SK-MEL-5 (cell line): ENCODE measurements at places on chromosomes 4 and X. TPM values are rescaled to one million over a fixed set of nuclear protein-coding genes. Genes with fewer than 3 reads are reported as not detected.

GRCh38 chr4:27360790-27361267 lies 500.2 kb downstream of the STIM2 start:
- no peak for DNase-seq

DNA sequence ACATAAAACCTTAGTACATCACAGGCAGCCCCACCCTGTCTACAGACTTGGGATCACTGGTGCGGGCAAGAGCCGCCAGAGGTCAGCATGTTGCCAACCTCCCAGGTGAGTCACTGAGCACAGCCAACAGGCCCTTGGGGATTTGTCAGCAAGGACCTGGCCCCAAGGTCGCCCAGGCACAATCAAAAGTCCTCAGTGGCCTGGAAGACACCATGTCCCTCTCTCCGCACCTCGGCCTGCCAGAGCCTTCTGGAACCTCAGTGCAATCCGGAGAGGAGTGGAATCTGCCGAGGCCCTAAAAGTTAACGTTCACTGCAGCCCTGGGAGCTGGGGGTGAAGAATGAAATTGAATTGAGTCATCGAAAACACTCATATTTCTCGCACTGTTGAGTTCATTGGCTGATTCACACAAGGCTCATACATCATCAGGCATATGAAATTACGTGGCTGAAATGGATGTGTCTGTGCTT lies 74.3 kb downstream of the WFS1 start:
- DNase-seq = peak; percentile 18

GRCh38 chr4:123783921-123784320 lies 387.3 kb downstream of the SPRY1 start:
- DNase-seq = no peak

- peak; percentile 9 for DNase-seq
These were observed 23.1 kb upstream of the LRAT start for GRCh38 chr4:154720618-154721267.

DNA sequence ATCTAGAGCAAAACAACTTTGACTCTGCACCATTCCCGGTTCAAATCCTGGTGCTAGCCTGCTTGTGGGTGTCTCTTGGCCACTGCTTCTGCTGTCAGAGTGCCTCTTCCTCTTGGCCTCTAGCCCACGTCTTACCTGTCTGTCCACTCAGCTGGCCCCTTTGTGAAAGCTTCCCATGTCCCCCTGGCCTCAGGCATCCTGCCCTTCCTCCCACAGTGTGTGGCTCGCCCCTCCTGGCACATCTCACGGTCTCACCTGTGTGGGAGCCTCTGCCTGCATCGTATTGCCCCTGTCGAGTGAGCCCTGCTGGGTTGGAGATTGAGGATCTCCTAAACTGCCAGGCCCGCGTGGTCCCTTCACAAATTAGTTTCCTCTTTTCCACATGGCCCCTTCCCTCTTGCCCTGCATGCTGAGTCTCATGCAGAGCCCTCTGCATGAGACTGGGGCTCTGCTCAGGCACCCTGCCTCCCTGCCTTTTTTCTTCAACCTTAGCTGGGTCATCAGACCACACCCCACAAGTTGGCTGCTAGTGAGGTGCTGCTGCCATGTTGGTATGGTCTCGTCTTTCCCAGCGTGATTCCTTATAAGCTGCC lies 53.7 kb upstream of the TADA2B start:
- no peak for DNase-seq

DNA sequence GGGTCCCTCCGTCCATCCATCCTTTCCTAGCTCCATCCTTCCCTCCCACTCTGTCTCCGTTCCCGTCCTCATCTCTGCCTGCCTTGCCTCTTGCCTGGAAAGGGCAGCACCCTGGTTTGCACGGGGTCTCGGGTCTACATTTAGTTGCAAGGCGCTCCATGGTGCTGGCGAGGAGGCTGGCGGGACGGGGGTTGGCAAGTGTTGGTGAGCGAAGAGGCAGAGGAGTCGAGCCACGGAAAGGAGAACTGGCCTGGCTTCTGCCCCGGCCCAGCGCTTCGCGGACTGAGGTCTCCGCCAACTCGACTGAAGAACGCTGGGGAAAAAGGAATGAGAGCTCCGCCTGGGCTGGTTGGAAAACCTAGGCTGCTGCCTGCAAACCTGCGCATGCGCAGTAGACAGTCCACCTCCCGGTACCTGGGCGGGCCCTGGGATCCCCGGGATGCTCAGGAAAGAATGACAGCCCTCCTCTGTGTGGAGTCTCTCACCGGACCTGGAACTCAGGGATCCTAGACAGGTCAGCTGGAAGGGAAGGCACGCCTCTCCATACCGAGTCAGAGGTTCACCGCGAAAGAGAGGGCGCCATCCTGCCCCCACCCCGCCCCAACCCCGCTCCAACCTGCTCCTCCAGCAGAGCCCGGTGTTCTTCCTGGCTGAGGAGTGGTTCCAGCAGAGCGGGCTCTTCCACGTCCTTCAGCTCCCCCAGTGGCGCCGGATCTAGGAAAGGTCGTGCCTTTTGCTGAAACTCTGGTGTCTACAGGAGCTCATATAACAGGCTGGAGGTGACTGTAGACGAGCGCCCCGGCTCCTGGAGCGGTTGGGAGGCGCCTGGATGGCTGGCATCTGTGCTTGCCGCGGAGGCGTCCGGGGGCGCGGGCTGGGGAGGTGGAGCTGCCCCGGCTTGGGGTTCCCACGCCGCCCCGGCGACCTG lies 6.0 kb downstream of the FRG2 start:
- no peak for DNase-seq

DNA sequence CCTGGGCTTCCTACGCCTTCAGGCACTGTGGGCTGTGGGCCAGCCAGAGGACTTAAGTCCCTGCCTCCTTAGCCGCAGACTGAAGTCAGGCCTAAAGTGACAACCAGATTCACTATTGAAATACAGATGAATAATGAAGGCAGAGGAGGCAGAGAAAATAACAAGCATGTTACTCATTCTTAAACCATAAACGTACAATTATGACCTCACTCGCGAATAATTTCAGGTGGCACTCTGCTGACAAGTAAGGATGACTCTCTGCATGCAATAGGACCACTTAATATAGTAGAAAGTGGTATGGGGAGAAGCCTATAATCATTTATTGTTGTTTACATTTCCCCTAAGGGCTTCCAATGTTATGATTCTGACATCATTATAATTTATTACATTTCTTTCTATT lies 409.2 kb upstream of the FGF13 start:
- DNase-seq = no peak

DNA sequence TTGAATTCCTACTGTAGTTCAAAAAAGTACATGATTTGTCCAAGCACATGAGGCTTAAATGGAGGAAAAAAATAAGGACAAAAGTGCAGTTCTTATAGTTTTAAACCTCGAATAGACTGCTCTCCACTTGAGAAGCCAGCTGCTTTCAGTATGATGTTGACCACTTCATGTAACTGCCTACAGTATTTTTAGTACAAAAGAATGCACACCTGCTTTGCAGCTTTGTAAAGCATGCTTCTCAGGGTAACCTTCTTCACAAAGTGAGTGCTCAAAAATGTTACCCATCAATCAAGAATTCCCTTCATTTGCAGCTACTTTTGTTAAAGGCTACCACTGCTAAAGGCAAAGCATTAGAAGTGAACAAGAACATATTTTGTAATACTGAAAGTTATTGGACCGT lies 83.4 kb upstream of the FAM47B start:
- DNase-seq = no peak

- no peak for DNase-seq
These were observed 5.3 kb downstream of the NAT8L start for GRCh38 chr4:2064276-2064991.

- DNase-seq = no peak
These were observed 43.7 kb upstream of the XK start for GRCh38 chrX:37641859-37642258.

DNA sequence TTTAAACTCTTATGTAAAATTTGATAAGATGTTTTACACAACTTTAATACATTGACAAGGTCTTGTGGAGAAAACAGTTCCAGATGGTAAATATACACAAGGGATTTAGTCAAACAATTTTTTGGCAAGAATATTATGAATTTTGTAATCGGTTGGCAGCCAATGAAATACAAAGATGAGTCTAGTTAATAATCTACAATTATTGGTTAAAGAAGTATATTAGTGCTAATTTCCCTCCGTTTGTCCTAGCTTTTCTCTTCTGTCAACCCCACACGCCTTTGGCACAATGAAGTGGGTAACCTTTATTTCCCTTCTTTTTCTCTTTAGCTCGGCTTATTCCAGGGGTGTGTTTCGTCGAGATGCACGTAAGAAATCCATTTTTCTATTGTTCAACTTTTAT lies at the start of gene ALB:
Gene ALB (plus strand): TSS at position 246 of the 400 bp plus-strand sequence. CDS start 41 bp downstream, at position 287.
- DNase-seq = no peak

GRCh38 chrX:115067812-115068211 lies 50.4 kb upstream of the IL13RA2 start:
- no peak for DNase-seq

DNA sequence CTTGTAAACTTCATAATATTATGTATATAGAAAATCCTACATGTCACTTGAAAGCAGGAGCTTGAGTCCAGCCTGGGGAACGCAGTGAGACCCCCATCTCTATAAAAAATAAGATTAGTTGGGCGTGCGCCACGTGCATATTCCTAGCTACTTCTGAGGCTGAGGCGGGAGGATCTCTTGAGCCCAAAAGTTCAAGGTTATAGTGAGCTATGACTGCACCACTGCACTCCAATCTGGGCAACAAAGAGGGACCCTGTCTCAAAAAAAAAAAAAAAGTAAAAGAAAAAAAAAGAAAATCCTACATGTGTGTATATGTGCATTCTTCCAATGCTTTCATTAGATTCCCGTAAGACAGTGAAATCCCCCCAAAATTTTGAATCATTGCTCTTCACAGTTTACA lies 1.7 kb downstream of the SEC31A start:
- no peak for DNase-seq

DNA sequence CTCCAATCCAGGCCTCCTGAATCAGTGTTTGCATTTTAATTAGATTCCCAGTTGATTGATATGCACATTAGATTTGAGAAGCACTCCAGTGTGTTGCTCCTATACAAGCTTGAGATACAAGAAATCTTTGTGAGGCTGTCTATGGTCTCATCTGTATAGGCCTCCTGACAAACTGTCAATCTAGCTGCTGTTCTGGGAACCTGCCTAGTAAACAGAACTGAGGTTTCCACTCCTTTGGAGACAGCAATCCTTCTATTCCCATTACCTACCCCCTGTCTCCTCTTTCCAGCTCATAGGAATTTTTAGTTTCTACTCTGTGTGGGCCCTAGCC lies 306.1 kb upstream of the EMCN start:
- no peak for DNase-seq

GRCh38 chrX:68048774-68049173 lies 384.5 kb downstream of the OPHN1 start:
- no peak for DNase-seq

DNA sequence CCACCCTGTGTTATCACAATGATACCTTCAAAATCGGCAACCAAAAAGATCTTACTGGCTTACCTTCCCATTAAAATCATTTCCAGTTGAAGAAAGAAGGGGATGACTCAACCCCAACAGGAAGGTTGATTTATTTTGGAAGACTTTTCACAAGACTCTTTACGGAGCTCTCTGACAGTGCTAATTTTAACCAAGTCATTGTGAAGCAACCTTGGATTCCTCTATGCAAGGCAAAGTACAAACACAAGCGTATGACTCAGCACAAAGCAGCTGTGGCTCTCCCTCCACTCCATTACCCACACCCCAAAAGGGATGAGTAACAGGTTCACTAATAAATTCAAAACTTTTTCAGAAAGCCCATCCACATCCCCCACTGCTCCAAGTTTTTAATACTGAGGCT lies 213.8 kb upstream of the FGF13 start:
- DNase-seq = no peak

DNA sequence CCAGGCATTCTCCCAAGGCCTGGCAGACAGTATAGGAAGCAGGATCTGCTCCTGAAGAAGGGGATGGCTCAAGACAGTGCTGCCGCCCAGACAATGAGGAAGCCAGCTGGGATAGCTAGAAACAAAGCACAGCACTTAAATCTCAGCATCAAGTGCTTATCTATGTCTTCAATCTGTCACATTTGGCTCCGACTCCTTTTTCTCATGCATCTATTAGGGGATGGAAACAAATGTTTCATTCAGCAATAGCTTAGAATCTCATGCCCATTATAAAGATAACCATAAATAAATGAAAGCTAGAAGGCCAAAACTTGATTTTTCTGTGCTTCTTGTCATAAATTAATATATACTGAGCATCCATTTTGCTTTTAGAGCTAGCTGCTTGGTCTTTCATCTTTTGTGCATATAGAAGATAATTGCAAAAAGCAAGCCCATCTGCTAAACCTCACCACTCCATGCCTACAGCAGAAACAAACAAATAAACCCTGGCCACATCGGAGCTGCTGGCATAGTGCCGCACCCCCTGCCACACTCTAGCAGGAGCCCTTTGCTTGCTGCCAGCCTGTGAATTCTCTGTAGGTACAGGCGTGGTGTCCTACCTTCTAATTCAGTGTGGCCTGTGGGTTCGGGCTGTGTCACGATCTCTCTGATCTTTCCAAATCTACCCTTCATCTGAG lies 75.9 kb downstream of the AASDH start:
- DNase-seq = no peak

DNA sequence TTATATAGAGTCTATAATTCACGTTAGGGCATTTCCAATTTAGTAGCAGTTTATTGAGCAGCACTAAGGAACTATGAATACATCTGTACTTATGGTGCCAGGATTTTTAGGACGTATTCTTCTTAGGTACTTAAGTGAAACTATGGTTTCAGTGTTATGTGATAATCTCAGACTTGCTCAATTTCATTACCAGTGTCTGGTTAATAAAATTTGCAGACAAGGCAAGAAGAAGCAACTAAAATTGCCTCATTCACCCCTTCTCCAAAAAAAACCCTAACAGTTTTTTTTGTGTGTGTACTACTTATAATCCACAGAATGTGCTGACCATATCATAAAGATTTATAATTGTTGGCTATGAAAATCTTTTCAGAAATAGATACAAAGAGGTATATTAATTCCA lies 6.0 kb upstream of the CXCL10 start:
- no peak for DNase-seq

DNA sequence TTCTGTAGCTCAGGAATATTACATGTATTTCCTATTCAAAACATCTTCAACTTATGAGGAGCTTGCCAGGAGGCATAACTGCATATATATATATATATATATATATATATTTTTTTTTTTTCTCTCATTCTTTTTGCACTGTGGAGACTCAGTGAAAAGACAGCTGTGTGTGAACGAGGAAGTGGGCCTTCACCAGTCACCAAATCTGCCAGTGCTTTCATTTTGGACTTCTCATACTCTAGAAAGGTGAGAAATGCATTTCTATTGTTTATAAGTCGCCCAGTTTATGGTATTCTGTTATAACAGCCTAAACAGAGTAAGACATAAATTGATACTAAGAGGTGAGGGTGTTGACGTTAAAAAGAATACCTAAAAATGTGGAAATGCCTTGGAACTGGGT lies 710.6 kb downstream of the TRAM1L1 start:
- DNase-seq = no peak

Gene RBMXL3
- not detected in 2 replicates for total RNA-seq

Gene TRAM1L1
- total RNA-seq = 1.7 and 2.8 TPM in 2 replicates

Gene L1CAM
- 58.4 and 78.9 TPM in 2 replicates for total RNA-seq

Gene ETFDH
- 14.5 and 16.4 TPM in 2 replicates for total RNA-seq

Gene TLR2
- 0.05 TPM in 1 of 2 replicates, not detected in the other for total RNA-seq

Gene NWD2
- total RNA-seq = not detected in 2 replicates

Gene TREX2
- 0.19 and 0.40 TPM in 2 replicates for total RNA-seq

Gene FATE1
- not detected in 2 replicates for total RNA-seq

Gene PDCL2
- total RNA-seq = not detected in 2 replicates

Gene SLC10A3
- total RNA-seq = 9.8 and 11.9 TPM in 2 replicates

Gene ASB12
- total RNA-seq = not detected in 2 replicates

Gene GDI1
- total RNA-seq = 48.8 and 61.9 TPM in 2 replicates

Gene MAGEC1
- total RNA-seq = 2.7 and 3.6 TPM in 2 replicates

Gene AWAT2
- total RNA-seq = not detected in 2 replicates
